ENCODE measurements at places on chromosomes 11 and 22.

DNA sequence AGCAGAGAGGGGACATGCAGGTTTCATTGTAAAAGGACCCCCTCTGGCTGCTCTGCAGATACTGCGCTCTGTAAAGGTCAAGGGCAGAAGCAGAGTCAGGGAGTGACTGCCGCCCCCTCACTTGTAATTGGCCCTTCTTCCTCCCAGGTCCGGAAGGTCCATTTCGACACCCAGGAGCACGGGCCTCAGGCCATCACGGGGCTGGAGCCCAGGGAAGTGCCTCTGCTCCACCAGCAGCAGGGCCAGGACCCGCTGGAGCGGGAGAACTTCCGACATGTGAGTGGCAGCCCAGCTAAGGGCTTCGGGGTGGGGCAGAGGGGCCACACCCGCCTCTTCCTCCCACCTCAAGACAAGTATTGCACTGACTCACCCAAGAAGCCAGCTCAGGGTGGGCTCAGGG is 24.0 kb upstream of the LRRC10B start:
- no peak for DNase-seq

GRCh38 chr22:16970446-16970845 is 37.6 kb downstream of the GAB4 start:
- DNase-seq = no peak

- no peak for DNase-seq
These were observed 4.6 kb downstream of the B4GALNT4 start for GRCh38 chr11:373716-374551.

- no peak for DNase-seq
These were observed 29.0 kb downstream of the CAPN1 start for GRCh38 chr11:65210748-65211147.

- DNase-seq = no peak
These were observed 631.5 kb downstream of the METTL15 start for GRCh38 chr11:28739489-28740280.
